HTR-8/SVneo (cell line): ENCODE measurements at places on chromosomes 2 and 18.

- no peak for DNase-seq
These were observed 1565.9 kb upstream of the ACVR2A start for GRCh38 chr2:146278881-146279280.

GRCh38 chr2:83196225-83196624 lies 1262.9 kb downstream of the SUCLG1 start:
- peak; percentile 46 for DNase-seq

DNA sequence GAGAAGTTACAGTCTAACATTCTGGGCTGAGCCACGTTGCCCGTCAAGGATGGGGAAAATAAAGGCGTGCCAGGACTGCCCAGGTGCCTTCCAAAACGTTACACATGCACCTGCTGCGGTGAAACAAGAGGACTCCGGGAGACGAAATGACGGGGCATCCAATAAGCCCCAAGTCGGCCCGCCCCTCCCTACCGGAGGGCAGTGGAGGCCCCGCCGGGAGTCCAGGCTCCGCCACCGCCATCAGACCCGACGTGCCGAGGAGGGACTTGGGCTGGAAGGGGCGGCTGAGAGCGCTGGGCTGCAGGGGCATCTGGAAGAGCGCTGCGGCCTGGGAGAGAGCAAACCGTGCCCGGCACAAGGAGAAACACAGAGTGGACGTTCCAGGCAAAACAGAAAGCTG lies 112.5 kb upstream of the GPC1 start:
- DNase-seq = no peak

DNA sequence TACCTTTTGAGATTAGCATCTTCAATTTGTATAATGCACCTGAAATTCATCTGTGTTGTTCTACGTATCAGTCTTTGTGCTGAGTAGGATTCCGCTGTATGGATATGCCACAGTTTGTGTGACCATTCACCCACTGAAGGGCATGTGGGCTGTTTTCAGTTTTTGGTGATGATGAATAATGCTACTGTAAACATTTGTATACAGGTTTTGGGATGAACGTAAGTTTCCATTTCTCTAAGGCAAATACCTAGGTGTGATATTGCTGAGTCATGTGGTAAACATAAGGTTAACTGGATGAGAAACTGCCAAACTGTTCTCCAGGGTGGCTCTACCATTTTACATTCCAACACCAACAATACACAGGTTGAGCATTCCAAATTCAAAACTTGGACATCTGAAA lies 35.1 kb downstream of the CABYR start:
- no peak for DNase-seq

- no peak for DNase-seq
These were observed 155.3 kb downstream of the TFCP2L1 start for GRCh38 chr2:121129692-121130091.

- no peak for DNase-seq
These were observed 326.2 kb upstream of the SOX11 start for GRCh38 chr2:5365871-5366461.

GRCh38 chr18:79336556-79337142 lies 59.1 kb upstream of the NFATC1 start:
- no peak for DNase-seq

GRCh38 chr2:61114147-61114546 lies 47.8 kb upstream of the C2orf74 start:
- DNase-seq = no peak

DNA sequence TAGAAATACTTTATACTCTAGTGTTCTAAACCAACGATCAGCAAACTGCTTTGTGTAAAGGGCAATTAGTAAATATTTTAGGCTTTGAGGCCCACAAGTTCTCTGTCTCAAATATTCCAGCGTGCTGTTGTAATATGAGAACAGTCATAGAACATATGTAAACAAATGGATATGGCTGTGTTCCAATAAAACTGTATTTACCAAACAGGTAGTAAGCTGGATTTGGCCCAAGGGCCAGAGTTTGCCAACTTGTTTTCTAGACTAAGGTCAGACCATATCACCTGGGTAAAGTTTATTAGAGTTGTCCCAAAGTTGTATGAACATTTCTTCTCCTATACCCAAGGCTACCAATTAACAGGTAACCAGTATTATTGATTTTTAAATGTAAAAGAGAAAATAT lies 303.2 kb upstream of the MC4R start:
- DNase-seq = no peak

- no peak for DNase-seq
These were observed 85.4 kb upstream of the HS6ST1 start for GRCh38 chr2:128403814-128404708.

DNA sequence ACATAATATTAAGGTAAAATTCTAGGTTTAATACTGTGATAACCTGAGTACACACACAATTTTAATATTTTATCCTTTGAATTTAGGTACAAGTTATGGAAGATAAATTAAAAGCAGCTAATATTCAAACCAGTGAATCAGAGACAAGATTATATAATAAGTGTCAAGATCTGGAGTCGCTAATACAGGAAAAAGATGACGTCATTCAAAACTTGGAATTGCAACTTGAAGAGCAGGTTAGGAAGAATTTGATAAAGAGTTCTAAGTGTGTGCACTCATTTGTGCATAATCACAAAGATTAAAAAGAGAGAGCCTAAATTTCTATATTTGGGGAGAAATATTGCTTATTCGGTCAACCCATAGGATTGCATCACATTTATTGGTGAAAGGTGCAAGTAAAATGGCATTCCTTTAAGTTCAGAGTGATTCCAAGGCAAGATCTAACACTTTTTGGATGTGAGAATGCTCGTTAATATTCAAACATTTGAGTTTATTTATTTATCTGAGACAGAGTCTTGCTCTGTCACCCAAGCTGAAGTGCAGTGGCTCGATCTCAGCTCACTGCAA lies 16.3 kb upstream of the C1GALT1C1L start:
- DNase-seq = no peak
